ENCODE measurements at places on chromosomes 5 and 9.

- peak; percentile 90 for DNase-seq
These were observed 1040.3 kb downstream of the TLE1 start for GRCh38 chr9:80649001-80649420.

GRCh38 chr5:133844836-133845235, 123.6 kb downstream of the C5orf15 start:
- no peak for DNase-seq

DNA sequence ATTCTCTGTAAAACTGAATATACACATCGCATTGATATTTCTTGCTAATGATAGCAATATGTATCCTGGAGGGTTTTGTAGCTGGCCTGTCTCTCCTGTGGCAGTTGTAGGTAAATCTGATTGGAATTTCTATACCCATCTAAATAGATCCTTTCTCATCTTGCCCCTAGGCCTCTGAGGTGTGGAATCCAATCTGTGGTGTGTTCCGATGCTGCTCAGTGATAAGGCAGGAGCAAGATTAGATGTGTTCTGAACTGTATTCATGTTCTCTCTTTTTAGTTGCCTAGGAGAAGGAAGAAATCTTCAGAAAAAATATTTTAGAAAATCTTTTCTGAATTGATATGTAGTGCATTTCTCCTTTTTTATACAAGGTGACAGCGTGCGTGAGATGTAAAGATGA, 507.5 kb downstream of the NR2F1-AS1 start:
- no peak for DNase-seq

DNA sequence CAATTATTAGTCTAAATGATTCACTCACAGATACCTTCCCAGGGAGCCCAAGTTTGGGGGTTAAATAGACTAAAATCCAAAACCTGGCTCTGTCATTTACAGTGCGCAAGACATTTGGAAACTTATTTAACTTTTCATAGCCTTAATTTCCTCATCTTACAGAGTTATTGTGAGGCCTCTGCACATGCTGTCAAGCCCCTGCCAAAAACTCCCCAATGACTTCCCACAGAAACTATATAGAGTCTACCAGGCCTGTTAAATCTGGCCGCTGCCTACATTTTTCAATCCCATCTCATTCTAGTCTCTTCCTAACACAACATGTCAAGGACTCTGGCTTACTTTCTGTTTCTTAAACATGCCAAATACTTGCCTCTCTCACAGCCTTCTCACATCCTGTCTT, 412.5 kb downstream of the ELAVL2 start:
- no peak for DNase-seq

- DNase-seq, result peak; percentile 95
These were observed 152.8 kb upstream of the DAP start for GRCh38 chr5:10913841-10914240.

- DNase-seq, result no peak
These were observed 626 bp downstream of the OR13C2 start for GRCh38 chr9:104604801-104605200.

- no peak for DNase-seq
These were observed 10.3 kb upstream of the CD72 start for GRCh38 chr9:35628389-35628991.

GRCh38 chr5:6780802-6781391, 67.7 kb downstream of the TENT4A start:
- no peak for DNase-seq
